ENCODE measurements at places on chromosomes 2 and 18.

GRCh38 chr2:73269686-73270465 lies 14.4 kb downstream of the FBXO41 start:
- DNase-seq = no peak

GRCh38 chr2:17759805-17760204 lies 5.9 kb downstream of the GEN1 start:
- DNase-seq = no peak

DNA sequence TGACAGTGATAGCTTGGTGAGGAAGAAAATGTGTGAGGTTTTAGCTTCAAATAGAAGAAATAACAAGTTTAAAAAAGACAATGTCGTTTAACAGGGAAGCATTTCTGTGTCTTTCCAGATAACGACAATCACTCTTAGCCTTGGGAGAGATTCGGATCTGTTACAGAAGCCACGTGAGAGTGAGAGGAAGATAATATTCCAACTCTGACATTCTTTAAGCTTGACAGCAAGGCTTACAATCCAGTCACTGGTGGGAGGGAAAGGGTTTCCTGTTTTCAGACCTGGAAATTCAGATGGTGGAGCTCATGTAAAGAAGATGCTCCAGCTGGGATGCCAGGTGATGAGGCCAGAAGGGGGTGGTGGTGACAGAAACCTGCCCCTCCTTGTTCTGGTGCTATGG lies 30.8 kb downstream of the FBXO48 start:
- no peak for DNase-seq

GRCh38 chr2:168723275-168723899 lies 79.0 kb upstream of the NOSTRIN start:
- DNase-seq = no peak

GRCh38 chr2:231615058-231615671 lies 22.5 kb downstream of the TEX44 start:
- DNase-seq = no peak

DNA sequence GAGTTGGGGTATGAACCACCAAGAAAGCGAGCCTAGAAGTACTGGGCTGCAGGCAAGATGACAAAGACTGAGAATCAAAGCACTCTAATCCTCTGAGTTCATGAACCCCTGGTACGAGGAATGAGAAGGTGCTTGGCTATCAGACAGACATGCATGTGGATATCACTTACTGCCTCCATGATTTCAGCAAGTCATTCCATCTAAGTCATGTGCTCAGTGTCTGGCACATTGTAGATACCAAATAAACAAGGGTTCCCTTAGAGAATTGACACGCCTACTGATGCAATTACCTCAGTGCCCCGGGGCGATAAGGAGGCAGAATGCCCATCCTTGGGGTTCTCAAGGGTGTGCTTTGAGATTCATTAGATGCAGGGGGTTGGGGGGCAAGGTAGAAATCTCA lies 125.6 kb upstream of the PKDCC start:
- peak; percentile 58 for DNase-seq

GRCh38 chr2:223612501-223612900 lies 10.3 kb upstream of the SCG2 start:
- DNase-seq = no peak

GRCh38 chr2:160097326-160097725 lies 34.9 kb upstream of the PLA2R1 start:
- peak; percentile 9 for DNase-seq

GRCh38 chr2:216842636-216843035 lies 17.2 kb downstream of the TNP1 start:
- DNase-seq = no peak

DNA sequence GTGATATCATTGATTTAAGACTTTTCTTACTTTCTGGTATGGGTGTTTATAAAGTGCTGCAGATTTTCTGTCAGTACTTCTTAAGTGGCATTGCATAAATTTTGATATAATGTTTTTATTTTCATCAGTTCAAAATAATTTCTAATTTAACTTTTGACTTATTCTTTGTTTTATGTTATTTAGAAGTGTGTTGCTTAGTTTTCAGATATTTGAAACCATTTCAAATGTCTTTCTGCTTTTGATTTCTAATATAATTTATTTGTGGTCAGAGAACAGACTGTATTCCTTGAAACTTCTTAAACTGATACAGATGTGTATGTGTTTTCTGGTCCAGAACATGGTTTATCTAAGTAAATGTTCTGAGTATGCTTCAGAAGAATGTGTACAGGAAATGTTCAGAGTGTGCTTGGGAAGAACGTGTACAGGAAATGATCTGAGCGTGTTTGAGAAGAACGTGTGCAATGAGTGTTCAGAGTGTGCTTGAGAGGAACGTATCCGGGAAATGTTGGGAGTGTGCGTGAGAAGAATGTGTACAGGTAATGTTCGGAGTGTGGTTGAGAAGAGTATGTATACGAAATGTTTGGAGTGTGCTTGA lies 265.7 kb upstream of the HS6ST1 start:
- DNase-seq = peak; percentile 49

GRCh38 chr2:172561270-172561669 lies 5.4 kb downstream of the PDK1 start:
- DNase-seq = no peak

DNA sequence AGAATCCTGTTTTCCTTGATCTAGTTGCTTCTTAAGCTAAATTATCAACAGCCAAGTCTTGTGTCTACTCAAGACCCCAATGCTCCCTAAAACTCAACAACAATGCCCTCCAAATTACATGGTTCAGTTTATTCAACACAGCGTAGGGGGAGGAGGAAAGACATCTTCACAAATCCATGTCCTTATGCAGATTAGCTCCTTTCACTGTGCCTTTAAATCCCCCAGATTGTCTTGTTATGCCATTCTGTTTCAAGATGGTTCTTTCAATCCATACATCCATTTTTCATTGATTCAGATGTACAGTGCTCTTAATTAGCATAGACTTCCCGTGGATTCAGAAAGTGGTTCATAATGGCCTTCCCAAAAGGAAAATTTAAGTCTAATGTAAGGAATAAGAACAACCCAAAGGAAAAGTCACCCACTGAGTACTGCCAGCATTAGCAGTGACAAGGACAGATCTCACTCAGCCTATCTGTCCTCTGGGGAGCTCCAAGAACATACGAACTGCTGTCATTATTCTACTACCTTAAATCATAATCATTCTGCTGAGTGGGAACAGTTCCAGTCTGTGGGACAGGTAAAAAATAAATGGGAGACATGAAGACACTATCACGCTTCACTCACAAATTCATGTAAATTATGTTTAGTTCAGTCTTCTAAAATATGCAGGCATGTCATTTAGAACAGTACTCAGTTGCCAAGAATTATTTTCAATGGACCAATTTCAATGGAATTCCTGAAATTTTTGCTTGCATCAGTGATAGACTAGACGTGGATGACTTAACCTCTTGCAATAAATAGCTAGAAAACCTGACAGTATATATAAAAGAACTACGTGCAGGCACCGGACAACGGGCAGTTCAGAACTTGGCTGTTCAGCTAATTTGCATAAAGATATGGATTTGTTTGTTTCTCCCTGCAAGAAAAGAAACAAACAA lies 58.9 kb upstream of the RNU4ATAC start:
- peak; percentile 84 for DNase-seq

- no peak for DNase-seq
Measured at GRCh38 chr2:71043531-71044407, 24.7 kb upstream of the NAGK start.

DNA sequence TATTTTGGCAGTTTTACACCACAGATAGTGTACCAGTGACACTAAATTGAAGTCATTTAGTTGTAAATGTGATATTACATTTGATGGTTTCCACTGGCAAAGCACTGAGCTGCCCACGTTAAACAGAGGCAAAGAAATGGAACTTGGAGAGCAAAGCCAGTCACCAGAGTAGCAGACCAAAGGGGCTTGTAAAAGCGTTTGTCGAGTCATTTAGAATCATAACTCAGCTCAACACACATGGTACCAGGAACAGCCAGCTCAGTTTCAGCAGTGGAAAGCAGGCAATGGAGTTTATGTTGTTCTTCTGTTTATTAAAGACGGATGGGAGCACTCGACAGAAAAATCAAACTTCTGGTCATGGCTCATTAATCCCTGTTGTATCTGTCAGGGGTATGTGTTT lies 91.2 kb downstream of the POU3F3 start:
- DNase-seq = no peak

GRCh38 chr18:356778-357177 lies 88.9 kb upstream of the THOC1 start:
- no peak for DNase-seq

- DNase-seq = no peak
Measured at GRCh38 chr2:147607379-147607778, 237.4 kb upstream of the ACVR2A start.

DNA sequence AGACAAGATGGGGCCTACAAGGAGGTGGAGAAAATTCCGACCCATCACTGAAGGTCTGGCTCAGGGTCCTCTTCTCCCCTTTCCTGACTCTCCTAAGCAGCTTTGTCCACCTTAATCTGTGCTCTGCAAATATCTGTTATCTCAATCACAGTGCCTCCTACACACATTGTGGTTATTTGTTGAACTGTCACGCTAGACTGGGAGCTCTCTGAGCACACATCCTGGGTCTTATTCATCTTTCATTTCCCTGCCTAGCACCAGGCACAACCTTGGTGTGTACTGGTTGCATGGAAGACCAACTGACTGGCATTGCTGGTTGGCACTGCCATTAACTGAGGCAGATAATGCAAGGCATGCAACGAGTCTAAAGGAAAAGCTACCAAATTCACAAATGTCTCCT lies 122.9 kb upstream of the ST6GAL2 start:
- DNase-seq = no peak

DNA sequence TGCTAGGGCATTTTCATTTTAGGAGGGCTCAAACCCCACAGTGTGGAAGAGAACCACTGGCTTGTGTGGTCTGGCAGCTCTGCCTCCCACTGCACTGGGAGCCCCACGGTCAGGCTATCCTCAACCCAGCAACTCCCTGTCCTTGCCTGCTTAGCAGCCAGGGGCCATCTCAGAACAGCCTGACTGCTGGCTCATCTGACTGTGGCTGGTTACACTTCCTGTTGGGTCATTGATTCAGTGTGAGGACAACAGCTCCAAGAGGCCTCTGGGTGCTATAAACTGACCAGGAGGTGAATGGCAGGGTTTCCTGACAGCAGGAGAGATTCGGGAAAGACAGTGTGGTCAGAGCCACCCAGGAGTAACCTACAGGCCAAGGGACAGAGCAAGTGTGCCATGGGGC lies 40.1 kb downstream of the AMER3 start:
- DNase-seq = peak; percentile 9

DNA sequence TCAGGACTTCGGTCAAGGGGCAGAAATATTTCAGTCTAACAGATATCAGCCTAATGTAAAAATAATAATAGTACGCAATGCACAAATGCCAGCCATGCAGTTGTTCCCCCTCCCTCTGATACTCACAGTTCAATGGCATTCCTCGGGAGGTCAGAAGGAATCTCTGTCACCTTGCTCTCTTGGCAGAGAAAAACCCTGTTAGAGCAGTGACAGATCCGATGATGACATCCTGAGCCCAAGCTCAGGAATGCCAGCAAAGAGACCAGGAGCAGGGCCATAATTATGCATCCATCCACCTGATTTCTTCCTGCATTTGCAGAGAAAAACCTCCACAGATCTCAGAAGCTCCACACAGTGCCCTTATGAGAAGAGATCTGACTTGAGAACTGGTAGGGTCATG lies at the start of gene FSHR:
FSHR (minus strand) TSS at position 376 of the 400 bp plus-strand sequence; CDS start at position 278, 98 bp downstream.
- DNase-seq = no peak

- DNase-seq = no peak
Measured at GRCh38 chr2:1716441-1716840, 27.9 kb downstream of the PXDN start.

DNA sequence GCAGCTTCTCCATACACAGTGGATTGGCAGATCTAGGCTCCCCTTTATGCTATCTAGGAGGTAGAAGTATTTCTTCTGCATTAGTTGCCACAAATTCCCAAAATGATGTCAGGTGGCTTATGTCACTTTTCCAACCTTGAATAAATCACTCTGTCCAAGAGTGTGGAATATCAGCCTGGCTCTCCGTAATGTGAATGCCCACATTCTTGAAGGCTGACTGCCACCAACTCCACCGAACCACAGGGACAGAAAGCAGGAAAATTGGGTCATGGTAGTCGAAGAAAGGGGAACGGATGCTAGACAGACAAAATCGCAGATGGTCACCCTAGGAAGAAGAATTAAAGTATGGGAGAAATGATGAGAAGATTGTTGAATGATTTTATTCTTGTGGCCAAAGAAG lies 624.9 kb upstream of the CDH2 start:
- no peak for DNase-seq

GRCh38 chr2:17814601-17815000 lies 1.7 kb upstream of the MSGN1 start:
- no peak for DNase-seq

- DNase-seq = peak; percentile 53
Measured at GRCh38 chr2:8794923-8795825, 42.2 kb downstream of the KIDINS220 start.

- no peak for DNase-seq
Measured at GRCh38 chr18:9243029-9243428, 91.5 kb upstream of the TWSG1 start.

GRCh38 chr2:174473796-174474195 lies 13.0 kb downstream of the GPR155 start:
- DNase-seq = peak; percentile 56

GRCh38 chr2:150985741-150986140 lies 275.9 kb downstream of the RBM43 start:
- no peak for DNase-seq

DNA sequence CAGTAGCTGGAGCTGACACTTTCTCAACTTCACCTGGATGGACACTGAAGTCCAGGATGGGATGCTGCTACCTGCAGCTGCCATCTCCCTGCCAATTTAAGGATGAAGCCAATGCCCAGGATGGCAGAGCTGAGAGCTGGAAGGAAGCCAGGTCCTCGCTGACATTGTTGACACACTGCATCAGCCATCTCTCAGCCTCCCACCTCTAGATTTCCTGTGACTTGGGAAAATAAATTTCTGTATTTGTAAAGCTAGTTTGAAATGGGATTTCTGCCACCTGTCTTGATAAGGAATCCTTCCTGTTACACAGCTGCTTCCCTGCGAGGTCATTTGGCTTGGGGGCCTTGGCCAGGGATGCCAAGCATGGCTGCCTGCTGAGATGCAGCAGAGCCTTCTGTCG lies 43.5 kb downstream of the KCTD1 start:
- no peak for DNase-seq

DNA sequence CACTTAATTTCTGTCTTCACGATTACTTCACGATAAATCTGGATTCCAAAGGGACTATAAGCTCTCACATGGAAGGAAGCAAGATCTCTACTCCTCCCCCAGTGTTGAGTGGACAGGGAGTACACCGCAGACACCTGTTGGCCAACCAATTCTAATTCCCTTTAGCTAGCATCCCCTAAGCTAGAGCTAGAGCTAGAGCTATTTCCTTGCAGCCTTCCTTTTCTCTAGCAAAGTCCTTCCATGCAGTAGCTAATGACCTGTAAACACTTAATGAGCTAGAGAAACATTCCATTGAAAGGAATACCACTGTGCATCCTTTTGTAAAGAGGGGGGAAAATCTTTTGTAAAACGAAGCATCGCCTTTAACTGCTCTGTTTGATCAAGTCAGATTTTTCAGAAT lies 56.5 kb downstream of the BCL11A start:
- DNase-seq = no peak

GRCh38 chr2:105836840-105837692 lies 92.4 kb downstream of the NCK2 start:
- DNase-seq = no peak
